ENCODE measurements at places on chromosomes 1 and 21.

DNA sequence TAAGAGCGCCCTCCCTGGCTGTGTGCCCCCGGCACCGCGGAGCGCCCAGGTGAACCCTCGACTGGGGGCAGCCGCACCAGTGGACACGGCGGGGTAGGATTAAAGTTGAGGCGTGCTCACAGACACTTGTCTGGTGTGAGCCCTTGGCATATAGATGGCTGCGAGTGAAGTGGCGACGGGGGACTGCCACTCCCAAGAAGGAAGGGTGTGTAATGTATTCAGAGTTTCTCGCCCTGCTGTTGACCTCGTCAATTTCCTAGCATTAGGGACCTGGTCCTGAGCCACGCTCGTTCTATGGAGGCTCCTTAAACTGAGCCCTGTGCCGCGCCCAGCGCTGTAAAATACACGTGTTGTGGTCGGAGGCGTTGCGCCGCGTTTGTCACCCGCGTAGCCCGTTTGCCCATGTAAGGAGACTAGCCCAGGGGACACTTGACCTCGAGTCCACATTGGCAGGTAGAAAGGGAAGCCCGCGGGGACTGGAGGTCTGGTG lies 554 bp downstream of the EVA1C start:
- no peak for DNase-seq

DNA sequence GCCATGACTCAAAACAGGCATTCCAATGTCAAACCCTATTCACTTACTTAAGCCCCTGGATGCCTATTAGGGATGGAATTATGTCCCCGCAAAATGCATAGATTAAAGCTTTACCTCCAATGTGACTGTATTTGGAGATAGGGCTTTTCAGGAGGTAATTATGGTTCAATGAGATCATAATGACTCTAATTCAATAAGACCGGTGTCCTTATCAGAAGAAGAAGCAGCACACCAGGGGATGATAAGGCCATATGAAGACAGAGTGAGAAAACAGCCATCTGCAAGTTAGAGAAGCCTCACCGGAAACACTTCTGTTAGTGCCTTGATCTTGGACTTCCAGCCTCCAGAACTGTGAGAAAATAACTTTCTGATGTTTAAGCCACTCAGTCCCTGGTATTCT lies 1131.8 kb upstream of the TMPRSS15 start:
- DNase-seq, result no peak

DNA sequence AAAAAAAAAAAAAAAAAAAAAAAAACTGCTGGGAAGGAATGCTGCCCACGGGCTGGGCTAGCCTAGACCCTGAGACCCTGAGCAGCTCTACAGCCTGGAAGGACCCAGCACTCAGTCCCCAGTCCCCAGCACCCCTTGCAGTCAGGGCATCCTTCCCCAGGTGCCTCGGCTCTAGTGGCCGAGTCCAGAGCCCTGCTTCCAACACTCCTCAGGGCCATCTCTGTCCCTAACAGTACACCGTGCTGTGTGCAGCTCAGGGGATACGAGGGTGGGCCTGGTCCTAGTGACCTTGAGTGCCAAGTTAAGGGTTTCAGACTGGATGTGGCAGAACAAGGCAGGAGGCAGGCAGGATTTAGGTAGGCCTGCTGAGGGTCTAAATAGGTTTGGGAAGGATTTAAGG lies 50.2 kb upstream of the LRP8 start:
- DNase-seq, result no peak

DNA sequence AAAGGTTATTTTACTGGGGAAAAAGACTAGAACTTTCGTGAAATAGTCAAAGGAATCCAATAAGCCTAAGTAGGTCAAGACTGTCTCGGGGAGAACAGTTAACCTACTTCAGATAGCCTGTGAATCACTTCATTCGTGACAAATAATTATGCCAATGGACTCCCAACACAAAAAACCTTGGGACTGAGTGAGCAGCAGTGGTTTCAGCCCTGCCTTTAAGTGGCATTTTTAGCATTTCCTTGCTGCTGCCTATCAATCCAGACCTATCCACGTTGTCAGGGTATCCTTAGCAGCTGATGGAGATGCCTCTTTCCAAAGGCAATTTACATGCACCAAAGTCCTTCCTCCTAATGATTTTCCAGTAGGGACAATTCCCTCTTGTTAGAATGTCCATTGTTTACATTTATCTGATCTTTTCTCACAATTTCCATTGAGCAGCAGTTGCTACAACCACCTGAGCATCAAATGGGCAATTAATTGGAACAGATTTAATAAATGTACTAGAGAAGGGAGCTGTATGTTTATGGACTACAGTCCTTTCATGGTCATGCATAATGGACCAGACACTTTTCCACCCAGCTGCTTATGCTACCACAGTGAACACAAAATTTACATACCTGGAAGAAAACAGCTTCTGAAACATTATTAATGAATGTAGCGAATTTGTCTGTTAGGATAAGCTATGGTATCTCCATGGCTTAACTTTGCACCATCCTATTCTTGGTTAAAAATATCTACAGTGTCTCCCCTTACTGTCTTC lies 75.8 kb downstream of the TM2D1 start:
- DNase-seq, result no peak

- DNase-seq, result no peak
These were observed 13.0 kb upstream of the CCDC190 start for GRCh38 chr1:162873671-162874666.

DNA sequence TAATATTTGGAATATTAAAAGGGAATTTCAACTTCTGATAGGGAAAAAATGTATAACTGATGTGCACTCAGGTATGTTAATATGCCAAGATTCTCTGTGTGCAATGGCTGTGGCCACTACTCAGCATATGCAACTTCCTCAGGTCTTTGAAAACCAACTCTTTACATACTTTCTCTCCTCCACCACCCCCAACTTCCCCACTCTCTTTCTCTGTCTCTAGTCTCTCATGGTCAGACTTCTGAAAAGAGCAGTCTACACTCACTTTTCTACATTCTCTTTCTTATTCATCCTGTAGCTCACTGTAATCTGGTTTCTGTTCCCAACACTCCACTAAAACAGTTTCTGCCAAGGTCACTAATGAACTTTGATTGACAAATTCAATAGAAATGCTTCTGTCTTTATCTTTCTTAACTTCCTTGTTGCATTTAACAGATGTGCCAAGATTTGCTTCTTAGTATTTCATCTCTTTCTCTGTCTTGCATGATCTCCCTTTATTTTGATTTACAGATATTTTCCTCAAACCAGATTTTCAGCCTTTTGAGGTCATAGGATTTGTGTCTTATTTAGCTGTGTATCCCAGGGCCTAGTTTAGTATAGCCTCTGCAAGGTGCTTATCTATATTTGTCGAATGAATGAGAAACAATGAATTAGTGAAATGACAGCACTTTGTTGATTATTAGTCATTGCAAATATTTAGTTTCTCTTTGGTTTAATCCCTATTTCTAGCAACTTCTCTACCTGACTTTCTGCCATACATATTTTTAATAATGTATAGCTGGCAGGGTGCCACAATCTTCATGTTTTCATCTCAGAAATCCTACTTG lies 168.9 kb downstream of the LMO4 start:
- no peak for DNase-seq

DNA sequence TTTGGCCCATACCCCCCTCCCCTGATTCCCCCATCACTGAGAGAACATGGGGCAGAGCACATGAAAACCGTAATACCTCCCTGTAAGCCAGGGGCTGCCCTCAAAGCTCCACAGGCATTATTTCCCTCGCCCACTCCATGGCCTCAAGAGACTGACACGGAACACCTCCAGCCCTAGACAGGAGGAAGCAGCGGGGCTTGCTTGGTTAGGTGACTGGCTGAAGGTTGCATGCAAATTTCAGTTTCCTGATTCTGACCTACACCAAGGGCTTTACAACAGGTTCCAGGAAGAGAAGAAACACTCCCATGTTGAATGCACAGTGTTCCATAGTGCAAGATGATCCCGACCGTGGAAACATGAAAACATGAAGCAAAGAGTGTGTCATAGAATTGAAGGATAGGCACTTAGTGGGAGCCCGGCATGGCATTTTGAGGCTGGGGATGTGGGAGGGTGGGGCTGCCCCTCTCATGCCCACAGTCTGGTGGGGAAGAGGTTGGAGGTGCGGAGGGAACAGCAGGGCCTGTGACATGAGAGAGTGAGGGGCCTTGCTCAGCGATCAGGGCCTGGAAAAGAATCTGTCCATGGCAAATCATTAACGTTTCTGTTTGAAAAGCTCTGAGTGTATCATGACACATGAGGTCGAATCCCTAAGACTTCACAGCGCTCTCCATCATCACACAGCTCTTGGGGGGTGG lies 33.5 kb downstream of the GPR137B start:
- DNase-seq, result no peak

GRCh38 chr1:66360285-66360724 lies 173.6 kb upstream of the SGIP1 start:
- DNase-seq, result no peak

DNA sequence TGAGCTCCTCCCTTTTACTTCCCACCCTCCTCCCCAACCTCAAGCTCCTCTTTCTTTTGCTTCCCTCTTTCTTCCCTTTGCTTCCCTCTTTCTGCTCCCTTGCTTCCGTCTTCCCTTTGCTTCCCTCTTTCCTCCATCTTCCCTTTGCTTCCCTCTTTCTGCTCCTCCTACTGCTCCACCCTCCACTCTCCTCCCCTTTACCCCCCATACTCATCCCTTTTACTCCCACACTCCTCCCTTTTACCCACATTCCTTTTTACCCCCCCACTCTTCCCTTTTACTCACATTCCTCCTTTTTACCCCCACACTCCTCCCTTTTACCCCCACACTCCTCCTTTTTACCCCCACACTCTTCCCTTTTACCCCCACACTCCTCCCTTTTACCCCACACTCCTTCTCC lies 30.2 kb downstream of the PGBD5 start:
- DNase-seq, result no peak

DNA sequence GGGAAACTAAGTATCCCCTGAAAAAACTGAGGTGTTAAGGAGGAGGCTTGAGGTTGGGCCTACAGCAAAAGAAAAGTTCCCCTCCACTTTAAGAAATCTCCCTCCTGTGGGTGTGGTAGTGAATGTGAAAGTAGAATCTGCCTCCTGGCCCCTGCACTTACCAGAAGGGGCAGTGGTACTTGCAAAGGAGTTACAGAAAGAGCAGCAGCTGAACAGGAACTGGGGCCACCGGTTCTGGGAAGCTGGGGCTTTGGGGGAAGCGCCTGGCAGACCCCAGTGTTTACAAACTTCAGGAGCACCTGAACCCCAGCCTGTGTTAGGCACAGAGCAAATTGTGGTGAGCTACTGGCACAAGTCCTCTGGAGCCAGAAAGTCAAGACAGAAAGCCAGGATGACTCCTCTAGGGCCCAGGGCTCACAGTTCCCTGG lies 250.2 kb upstream of the FGGY start:
- DNase-seq, result no peak

DNA sequence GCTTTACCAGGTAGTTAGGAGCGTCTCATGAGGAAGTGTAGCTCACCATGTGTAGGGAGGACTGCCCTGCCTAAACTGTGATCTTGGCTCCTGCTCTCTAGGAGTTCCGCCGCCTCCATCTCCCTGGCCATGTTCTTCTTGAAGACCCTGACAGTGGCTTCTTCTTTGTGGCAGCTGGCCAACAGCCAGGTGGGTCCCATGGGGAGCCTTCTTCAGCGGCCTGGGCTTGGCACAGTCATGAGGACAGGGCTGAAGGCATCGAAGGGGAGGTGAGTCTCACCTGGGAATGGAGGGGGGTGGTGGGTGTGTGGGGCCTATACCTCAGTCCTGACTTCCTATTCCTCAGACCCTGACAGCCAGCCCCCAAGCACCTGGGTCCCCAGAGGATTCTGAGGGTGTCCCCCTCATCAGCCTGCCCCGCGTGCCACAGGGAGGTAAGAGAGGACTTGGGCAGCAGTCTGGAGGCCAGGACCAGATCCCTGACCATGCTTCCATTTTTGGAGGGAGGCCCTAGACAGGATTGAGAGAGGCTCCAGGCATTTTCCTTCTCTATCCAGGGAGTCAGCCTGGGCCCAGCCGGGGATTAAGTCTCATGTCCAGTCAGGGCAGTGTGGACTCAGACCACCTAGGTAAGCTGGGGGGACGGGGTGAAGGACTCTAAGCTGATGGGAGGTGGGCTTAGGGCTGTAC lies 21.4 kb downstream of the HYI start:
- DNase-seq, result no peak

DNA sequence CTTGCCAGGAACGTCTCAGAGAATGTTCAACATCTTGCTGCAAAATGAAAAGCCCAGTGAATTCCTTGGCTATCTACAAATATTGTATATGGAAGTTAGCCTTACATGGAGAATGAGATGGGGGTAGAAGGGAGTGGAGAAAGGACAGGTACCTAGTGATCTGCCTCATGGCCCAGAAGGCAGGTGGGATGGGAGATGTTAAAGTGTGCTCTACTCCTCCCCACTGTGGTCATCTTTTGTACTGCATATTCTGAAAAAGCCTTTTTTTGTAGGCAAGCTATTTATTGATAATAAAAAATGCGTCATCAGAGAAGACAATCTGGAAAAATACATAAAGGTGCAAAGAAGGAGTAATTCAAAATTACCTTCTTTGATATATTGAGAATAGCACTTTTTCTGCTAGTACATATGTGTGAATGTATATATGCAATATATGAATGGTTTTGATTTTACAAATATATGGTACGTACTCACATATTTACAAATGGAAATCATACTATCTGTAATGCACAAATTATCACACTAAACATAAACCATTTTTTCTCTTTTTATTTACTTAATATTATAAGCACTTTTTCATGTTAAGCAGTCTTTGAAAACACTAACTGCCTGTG lies 19.1 kb upstream of the SLC5A9 start:
- no peak for DNase-seq

GRCh38 chr1:159798893-159799292 lies 3.3 kb upstream of the FCRL6 start:
- DNase-seq, result no peak

- no peak for DNase-seq
These were observed 60.2 kb downstream of the PBX1 start for GRCh38 chr1:164619006-164619784.

DNA sequence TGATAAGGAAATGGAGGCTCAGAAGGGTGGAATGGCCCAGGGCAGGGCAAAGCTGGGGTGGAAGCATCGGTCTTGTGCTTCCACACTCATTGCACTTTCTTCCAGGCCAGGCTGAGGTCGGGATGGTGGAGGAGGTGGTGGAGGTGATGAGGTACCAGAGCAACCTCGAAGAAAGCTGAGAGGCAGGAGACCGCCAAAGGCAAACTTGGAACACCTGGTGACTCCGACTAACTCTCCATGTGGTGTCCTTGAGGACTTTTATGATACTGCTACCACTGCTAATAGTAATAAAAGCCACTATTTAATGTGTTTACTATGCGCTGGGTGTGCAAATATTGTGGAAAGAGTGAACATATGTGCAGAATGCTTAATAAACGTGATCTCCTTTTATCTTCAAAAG lies 16.9 kb upstream of the BTG2 start:
- DNase-seq, result no peak

GRCh38 chr1:226912587-226913176 lies 27.4 kb upstream of the COQ8A start:
- no peak for DNase-seq

- no peak for DNase-seq
These were observed 937 bp downstream of the PODN start for GRCh38 chr1:53062708-53063591.

Measured in activated CD4-positive, CD25-positive, alpha-beta regulatory T cell (primary cell).